ENCODE measurements at places on chromosomes 6 and 20.

DNA sequence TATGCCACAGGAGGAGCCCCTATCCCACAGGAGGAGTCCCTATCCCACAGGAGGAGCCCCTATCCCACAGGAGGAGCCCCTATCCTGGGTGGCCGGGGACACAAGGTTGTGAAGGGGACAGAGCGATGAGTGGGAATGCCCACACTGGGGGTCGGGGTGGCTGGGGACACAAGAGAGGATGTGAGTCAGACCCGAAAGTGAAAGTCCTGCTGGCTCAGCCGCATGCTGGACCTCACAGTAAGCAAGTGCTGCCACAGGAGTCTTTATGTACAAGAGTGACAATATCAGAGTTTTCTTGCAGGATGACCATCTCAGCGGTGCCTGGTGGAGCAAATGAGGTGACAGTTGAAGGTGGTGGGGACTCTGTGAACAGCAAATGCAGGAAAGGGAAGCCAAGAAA is 93.7 kb downstream of the PSMB1 start:
- DNase-seq = no peak

DNA sequence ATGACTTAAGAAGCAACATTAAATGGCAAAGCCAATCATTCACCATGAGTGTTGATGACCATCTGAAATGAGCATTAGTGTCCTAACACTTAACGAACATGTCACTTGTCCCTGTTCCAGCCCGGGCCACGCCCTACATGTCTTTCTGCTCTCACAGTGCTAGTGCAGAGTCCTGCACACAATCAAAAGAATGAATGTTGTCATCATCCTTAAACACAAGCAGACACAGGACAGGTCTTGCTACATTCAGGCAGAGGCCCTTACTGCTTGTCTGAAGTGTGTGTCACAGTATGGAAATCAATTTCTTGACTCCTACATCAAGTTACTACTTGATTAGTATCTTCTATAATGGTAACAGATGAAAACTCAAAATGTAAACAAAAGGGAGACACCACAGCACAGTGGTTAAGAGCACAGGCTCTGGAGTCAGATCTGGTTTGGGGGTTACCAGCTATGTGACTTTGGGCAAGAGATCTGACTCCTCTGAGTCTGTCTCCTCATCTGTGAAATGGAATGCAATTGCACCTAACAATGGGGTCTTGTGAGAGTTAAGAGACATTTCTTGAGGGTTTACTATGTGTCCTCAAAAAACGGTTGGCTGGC is 17.4 kb downstream of the UBE2V1 start:
- no peak for DNase-seq

- no peak for DNase-seq
Observed at GRCh38 chr6:158387036-158387435, 74.8 kb downstream of the TULP4 start.

DNA sequence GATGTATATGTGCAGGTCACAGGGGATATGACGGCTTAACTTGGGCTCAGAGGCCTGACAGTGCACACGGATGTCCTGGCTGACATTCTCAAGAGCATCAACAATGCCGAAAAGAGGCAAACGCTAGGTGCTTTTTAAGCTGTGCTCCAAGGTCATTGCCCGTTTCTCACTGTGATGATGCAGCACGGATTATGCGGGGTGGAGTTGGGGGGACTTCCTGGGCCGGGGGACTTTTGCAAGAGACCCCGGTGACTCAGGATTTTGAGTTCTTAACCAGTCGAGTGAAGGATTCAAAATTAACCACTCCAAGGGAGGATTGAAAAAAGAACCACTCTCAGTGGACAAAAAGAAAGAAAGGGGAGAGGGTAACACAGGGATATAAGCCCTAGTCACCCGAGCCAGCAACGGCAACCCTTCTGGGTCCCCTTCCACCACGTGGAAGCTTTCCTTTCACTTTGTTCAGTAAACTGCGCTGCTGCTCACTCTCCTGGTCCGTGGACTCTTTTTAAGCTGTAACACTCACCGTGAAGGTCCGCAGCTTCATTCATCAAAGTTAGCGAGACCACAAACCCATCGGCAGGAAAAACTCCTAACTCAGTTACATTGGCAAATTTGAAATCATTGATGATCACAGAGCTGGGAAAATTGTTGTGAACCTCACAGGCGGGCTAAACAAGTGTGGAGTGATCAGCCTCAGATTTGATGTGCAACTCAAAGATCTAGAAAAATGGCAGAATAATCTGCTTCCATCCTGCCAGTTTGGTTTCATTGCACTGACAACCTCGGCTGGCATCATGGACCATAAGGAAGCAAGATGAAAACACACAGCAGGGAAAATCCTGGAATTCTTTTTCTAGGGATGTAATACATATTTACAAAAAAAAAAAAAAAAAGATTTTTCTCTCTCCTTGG is 199.3 kb downstream of the ARID1B start:
- no peak for DNase-seq

DNA sequence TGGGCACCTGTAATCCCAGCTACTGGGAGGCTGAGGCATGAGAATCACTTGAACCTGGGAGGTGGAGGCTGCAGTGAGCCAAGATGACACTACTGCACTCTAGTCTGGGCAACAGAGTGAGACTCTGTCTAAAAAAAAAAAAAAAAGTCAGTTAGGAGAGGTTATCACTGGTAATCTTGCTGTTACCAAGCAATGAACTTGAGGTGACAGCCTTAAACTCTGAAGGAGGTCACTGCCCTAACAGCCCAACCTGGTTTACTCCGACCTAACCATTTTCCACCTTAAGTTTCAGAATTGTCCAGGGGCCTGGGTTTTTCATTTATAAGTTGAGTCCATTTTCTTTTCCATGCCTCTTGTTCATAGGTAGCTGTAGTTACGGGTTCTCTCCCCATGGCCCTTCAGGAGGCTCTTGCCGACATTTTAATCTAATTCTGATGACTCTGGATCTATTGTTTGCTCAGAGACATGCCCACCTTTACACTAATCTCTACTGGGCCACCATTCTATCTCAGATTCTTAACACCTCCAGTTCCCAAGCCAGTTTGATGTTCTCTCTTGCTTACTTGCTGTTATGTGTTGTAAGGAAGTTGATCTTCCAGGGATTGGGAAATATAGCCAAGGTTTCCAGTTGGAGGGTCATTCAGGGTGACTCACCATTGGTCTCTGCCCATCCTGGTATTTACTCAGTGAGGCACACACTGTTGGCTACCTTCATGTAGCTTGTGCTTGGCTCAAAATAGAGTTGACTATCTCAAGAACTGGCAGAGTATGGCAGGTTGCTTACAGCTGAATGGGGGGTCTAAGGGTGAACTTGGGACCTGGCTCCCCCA is 29.1 kb downstream of the SHLD1 start:
- DNase-seq = no peak

- no peak for DNase-seq
Observed at GRCh38 chr20:59413326-59413865, 113.0 kb downstream of the EDN3 start.

GRCh38 chr6:107290491-107290890 is 168.9 kb downstream of the PDSS2 start:
- no peak for DNase-seq

GRCh38 chr6:120764312-120764711 is 570.0 kb downstream of the TBC1D32 start:
- DNase-seq = no peak

DNA sequence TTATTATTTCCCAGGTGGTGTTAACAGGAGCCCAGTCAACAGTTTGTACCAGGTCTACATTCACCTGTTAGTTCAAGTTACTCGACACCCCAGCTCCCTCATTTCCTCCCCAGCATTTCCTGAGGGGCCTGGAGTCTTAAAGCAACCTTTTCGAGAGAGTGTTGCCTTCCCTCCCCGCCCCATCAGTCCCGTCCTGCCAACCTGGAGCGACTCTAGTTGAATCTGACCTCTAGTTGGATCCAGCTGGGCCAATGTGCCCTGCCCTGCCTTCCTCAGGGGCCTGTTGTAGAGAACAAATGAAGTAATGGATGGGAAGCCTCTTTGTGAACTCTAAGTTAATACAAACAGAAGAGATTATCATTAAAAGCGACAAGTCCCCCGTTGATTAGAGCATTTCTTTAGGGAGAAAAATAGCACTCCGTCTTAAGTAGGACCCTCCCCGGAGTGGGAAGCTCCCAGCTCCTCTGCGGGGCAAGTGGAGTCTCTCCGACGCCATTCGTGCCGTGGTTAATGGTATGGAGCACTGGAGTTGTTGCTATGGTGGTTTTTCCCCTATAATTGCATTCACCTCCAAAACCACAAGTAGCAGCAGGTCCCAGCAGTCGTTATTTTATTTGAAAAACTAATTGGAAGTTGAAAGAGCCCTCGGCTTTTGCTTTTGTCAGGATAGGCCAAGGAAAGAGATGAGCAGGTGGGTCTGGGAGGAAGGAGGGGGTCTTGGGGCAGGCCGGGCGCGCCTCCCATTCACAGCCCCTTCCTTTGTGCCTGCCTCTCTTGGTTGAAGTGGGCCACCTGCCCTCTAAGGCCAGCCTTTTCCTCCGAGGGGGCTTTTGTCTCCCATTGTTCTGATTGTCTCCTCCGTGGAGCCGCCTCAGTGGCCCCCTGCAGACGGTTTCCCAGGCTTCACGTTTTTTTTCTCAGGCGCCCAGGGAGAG is 16.1 kb downstream of the GHRH start:
- DNase-seq = no peak

DNA sequence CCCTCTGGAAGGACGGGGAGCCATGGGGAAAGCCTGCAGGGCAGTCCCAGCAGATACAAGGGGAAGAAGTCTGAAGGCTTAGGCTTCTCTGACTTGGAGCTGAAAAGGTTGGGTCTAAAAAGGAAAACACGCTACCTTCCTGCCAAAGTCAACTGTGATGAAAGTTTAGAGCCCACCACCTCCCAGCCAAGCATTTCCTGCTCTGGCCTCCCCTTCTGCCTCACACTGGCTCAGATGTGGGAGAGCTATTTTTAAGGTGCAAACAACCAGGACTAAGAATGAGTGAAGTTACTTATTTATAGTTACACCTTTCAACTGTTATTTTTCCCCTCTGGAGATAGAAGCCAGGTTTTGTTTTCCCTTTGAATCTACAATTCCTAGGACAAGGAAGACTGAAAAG is 21.2 kb downstream of the NEDD9 start:
- no peak for DNase-seq

DNA sequence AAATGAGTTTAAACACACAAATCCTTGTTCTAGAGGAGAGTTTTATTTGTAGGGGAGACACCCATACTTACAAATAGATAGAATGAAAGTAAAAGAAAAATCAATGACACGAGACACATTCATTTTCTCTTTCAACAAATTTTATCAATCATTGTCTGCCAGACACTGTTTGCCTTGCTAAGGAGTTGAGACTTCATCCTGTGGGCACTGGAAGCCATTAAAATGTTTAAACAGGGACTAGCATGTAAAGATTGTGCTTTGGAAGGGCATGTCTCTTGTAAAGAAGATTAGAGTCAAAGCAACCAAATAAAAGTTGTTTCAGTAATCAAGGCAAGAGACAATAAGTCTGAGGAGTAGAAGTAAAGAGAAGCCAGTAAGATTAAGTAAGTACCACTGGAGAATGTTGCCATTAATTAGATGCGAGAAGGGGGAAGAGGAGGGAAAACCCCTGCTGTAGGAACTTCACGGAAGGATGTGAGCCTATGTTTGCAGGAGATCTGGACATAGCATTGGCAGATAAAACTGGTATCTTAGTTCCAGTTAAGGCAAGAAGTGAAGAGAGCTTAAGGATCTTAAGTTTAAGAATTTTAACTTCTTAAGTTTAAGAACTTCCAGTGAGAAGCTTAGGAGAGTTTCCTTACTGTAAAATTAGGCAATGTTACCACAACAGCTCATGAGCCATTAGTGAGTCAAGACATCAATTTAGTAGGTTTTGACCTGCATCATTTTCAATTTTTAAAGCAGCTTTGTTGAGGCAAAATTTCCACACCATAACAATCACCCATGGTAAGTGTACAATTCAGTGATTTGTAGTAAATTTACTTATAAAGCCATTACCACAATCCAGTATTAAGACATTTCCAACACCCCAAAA is 117.0 kb upstream of the UST start:
- no peak for DNase-seq

- no peak for DNase-seq
Observed at GRCh38 chr6:43277643-43278523, 20.2 kb upstream of the SLC22A7 start.

DNA sequence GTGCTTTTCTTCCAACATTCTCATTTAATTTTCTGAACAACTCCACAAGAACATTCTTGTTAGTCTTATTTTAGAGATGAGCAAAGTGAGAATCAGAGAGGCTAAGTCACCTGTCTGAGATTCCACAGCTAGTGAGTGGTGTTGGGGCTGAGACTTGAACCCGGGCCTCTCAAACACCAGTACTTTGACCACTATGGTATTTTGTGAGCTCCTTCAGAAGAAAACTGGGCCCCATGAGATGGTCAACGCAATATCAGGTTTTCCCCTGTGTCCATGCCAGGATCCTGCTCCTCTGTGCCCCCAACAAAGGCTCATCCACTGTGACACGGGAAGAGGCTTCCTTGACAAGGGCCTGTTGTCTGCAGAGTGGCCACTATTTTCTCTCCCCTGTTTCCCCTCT is 51.9 kb downstream of the MAFB start:
- no peak for DNase-seq

DNA sequence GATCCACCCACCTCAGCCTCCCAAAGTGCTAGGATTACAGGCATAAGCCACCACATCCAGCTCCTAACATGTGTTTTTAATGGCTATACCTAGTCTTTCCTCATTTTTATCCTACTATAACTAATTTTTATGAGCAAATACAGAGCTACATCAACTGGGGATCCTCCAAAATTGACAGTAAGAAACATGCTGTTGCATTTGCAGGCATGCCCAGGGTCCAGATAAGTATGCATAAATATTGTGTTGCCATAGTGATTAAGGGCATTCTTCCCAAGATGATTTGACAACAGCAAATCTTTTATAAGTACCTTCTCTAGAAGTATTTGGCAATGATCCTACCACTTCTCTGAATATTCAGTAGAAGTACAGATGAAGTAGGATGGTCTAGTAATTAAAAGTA is 41.9 kb upstream of the MOXD1 start:
- no peak for DNase-seq

- no peak for DNase-seq
Observed at GRCh38 chr6:158409451-158409850, 97.2 kb downstream of the TULP4 start.

DNA sequence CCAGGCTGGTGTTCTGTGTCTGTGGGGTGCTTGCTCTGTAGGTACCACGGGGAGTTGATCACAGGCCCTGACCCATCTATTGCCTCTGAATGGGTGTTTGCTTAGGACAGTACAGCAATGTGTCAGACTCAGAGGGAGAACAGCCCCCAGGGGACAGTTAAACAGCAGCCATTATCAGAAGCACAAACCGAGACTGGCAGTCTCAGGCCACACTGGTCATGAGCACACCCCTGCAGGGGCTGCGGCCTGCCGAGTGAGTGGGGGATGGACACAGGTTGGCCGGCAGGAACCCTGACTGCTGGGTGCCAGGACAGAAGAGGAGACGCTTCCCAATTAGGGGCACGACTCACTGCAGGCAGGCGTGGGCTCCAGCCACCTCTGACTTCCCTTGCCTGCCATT is 395.6 kb downstream of the CDH4 start:
- no peak for DNase-seq

Data from glutamatergic neuron (in vitro differentiated cells).